Activated T-cell treated with anti-CD3 and anti-CD28 coated beads, Interleukin-2, amount 50 U/mL, for 4 hours (primary cell): ENCODE measurements at places on chromosomes 4 and X. TPM values are rescaled to one million over a fixed set of nuclear protein-coding genes. Genes with fewer than 3 reads are reported as not detected.

The AWAT2 gene
- not detected for total RNA-seq

The TSPAN7 gene
- not detected for total RNA-seq

GRCh38 chr4:133565379-133565778 is 416.3 kb downstream of the PCDH10 start:
- no peak for DNase-seq

GRCh38 chr4:150949943-150950342 is 65.1 kb downstream of the LRBA start:
- no peak for DNase-seq

GRCh38 chr4:144740316-144740715 is 94.4 kb downstream of the HHIP start:
- DNase-seq: no peak

GRCh38 chrX:26915064-26915463 is 548.1 kb downstream of the PPP4R3C start:
- DNase-seq: no peak

GRCh38 chr4:81982846-81983540 is 390.8 kb downstream of the HNRNPD start:
- DNase-seq: no peak
